ENCODE measurements at places on chromosomes 5 and 9. TPM values are rescaled to one million over a fixed set of nuclear protein-coding genes. Genes with fewer than 3 reads are reported as not detected.

TNC gene
- polyA plus RNA-seq, result not detected

CTXN3 gene
- not detected for polyA plus RNA-seq

CCDC171 gene
- 0.18 TPM for polyA plus RNA-seq

ZMAT2 gene
- polyA plus RNA-seq, result 62.1 TPM

PCDHA11 gene
- not detected for polyA plus RNA-seq

FNBP1 gene
- polyA plus RNA-seq, result 173 TPM

PCDHGB5 gene
- 1.9 TPM for polyA plus RNA-seq

KIF24 gene
- polyA plus RNA-seq, result not detected

SLC26A2 gene
- polyA plus RNA-seq, result 2.3 TPM

ZFYVE16 gene
- 7.7 TPM for polyA plus RNA-seq

IFNA13 gene
- polyA plus RNA-seq, result not detected

RASEF gene
- not detected for polyA plus RNA-seq

PCDHAC2 gene
- polyA plus RNA-seq, result not detected

PCDHGA10 gene
- 0.15 TPM for polyA plus RNA-seq

CD274 gene
- polyA plus RNA-seq, result 0.35 TPM

CNTFR gene
- not detected for polyA plus RNA-seq

IPO11 gene
- polyA plus RNA-seq, result 5.7 TPM

SPATA31A3 gene
- not detected for polyA plus RNA-seq

NUDT12 gene
- polyA plus RNA-seq, result 0.48 TPM

TRUB2 gene
- 27.6 TPM for polyA plus RNA-seq

SPATA6L gene
- not detected for polyA plus RNA-seq

ACOT12 gene
- not detected for polyA plus RNA-seq

STKLD1 gene
- 0.16 TPM for polyA plus RNA-seq

LCN9 gene
- not detected for polyA plus RNA-seq

SLC28A3 gene
- polyA plus RNA-seq, result not detected

IFNA2 gene
- not detected for polyA plus RNA-seq

SVEP1 gene
- polyA plus RNA-seq, result not detected

CXCL14 gene
- polyA plus RNA-seq, result not detected

ACTBL2 gene
- not detected for polyA plus RNA-seq
